ENCODE measurements at places on chromosomes 7 and 10.

- DNase-seq, result peak; percentile 53
These were observed 120.0 kb upstream of the PLPP4 start for GRCh38 chr10:120336911-120337540.

DNA sequence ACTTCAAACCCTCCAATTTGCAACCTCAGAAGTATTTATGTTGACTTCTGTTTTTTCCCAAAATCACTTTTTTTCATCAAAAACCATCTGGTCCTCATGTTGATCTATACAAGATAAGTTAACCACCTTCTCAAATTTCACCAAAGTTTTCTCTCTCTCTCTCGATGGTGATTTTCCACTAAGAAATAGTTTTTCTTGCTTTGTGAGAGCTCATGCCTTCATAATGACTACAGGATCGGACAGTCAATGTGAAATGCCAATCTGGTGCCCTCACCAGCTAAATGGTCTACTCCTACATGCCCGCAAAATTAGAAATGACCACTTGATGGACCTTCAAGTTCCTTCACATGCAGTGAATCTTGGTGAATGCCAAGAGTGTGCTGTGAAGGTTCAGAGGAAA, 40.4 kb downstream of the CNNM1 start:
- DNase-seq, result no peak

DNA sequence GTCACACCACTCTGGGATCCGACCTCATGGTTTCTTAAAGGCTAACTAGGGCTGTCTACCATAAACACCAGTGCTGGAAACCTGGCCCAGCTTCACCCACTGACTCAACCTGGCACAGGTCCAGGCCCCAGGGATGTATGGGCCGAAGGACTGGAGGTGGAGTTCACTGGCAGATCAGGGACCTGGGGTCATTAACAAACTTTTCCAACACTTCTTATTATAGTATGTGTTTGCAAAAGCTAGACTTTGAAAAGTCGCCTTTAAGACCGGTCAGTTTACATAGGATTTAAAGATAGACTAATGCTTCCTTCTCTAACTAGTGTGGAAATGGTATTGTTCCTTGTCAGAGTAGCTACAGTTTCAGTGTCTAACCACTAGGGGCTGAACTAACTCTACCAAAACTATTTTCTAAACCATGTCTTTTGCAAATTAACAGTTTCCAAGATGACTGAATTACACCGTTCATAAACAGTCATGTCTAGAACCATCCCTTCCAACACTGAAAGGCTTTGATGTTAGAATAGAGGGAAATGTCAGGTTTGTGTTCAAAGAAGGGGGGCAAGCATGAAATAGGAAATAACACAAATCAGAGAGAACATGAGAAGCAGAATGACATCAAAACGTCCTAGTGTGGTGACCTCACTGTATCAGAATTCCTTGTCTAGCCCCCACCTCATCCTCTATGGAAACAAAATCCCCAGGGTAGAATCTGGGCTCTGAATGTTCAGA, 29.7 kb downstream of the STN1 start:
- DNase-seq, result peak; percentile 82

DNA sequence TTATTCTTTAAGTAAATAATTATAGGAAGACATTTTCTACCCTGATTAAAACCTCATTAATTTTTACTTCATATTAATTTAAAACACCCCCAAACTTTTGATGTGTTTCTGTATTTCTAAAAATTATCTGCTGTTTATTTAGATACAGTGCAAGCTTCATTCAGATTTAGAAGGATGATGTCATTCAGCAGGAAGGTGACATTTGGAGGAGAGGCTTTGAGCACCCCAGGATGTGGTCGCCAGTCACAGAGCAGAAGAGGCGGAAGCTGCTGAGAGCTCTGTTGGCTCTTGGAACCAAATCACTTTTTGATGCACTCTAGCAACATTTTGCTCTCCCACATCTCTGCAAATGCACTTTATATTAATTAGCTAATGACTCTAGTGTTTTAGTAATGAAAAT, 233.9 kb upstream of the CACNA2D1 start:
- no peak for DNase-seq

DNA sequence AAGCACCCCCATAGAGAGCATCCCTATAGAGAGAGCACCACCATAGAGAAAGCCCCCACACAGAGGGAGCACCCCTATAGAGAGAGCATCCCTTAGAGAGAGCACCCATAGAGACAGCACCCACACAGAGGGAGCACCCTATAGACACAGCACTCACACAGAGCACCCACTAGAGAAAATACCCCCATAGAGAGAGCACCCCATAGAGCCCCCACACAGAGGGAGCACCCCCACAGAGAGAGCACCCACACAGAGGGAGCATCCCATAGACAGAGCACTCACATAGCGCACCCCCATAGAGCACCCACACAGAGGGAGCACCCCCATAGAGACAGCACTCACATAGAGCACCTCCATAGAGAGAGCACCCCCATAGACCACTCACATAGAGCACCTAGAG, 48.6 kb downstream of the INSIG1 start:
- DNase-seq, result no peak

DNA sequence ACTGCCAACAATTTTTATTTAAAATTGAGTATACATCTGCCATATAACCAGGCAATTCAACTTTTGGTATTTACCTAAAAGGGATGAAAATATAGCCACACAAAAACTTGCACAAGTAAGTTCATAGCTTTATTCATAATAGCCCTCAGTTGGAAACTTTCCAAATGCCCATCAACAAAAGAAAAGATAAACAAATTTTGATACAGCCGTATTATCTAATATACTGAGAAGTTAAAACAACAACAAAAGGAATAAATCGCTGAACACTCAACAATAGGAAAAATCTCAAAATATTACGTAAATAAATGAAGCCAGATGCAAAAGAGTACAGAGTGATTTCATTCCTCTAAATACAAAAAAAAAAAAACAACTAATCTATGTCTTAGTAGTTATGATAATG, 399.2 kb upstream of the SEMA3D start:
- DNase-seq, result no peak

GRCh38 chr10:20466731-20467130, 430.4 kb downstream of the NEBL start:
- no peak for DNase-seq

DNA sequence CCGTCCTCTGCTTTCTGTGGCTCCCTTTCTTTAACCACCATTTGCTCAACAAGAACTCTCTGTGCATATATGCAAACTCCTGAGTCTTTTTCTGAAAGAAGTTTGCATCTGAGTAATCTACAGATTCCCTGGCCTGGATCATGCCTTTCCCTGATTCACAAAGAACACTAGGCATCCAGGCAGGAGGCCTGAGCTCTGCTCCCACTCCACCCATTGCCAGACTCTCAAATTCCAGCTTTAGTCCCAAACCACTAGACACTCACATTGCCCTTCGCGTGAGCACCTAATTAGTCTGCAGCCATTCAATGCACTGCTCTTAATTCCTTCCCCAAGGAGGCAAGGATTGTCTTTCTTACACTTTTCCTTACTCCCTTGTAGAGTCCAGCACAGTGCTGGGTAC, 60.9 kb downstream of the ABCC2 start:
- no peak for DNase-seq

Data from Calu3 (cell line).